NCI-H748 treated with DMSO at 0.1 percent for 48 hours (cell line): ENCODE measurements at places on chromosomes 1 and 21.

DNA sequence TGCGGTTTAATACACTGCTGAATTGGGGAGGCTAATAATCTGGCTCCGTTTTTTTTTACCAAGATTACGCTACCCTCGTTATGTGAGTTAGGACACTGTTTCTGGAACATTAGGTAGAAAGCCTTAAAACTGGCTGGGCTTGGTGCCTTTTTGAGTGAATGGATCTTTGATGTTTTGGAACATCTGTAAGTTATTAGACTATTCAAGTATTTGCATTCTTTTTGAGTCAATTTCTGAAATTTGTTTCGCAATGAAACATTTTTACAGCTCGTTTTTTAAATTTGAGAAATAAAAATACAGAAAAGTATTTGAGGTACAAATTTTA, 106.9 kb downstream of the LTN1 start:
- no peak for DNase-seq

- DNase-seq, result no peak
Measured at GRCh38 chr1:152811050-152811449, 721 bp upstream of the LCE1B start.

- no peak for DNase-seq
Measured at GRCh38 chr1:227793948-227794816, 21.3 kb upstream of the PRSS38 start.

- DNase-seq, result no peak
Measured at GRCh38 chr1:53270107-53270506, 31.8 kb upstream of the MAGOH start.

DNA sequence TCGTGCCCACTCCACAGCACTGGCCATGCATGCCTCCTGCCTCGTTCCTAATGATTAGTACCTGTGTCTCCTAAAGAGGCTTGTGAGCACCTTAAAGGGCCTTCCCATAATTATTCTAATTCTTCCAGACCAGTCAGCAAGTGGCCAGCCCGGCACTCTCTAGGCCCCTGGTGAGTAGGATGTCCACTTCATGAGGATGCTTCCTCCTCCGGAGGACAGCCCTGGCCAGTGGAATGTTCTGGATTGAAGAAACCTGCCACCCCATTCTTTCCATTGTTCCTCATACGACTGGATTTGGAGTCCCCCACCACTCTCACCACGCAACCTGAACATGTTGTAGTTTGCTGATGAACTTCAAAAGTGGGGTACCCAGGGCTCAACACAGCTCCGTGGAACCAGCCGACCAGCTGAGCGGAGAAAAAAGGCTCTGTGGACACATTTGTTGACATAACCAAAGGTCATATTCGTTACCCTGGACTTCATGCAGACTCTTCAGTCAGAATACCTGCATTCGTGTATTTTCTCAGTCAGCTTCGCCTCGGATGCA, 46.7 kb upstream of the LBR start:
- no peak for DNase-seq

DNA sequence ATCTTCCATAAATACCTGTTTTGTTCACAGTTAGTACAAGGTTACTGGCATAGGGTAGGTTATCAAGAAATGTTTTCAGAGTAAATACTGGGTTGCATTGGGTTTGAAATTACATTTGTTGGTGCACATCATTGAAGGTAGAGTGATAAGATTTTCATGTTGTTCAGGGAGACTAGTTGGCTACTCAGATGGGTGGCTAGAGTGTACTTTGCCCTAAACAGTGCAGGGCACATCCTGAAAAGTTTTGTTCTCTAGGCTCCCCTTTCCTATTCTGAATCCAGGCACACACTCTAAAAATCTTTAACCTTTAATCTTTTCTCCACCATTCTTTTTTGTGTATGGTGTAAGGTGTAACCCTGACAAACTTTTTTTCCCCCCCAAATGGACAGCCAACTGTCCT, 18.0 kb downstream of the POU2F1 start:
- no peak for DNase-seq

DNA sequence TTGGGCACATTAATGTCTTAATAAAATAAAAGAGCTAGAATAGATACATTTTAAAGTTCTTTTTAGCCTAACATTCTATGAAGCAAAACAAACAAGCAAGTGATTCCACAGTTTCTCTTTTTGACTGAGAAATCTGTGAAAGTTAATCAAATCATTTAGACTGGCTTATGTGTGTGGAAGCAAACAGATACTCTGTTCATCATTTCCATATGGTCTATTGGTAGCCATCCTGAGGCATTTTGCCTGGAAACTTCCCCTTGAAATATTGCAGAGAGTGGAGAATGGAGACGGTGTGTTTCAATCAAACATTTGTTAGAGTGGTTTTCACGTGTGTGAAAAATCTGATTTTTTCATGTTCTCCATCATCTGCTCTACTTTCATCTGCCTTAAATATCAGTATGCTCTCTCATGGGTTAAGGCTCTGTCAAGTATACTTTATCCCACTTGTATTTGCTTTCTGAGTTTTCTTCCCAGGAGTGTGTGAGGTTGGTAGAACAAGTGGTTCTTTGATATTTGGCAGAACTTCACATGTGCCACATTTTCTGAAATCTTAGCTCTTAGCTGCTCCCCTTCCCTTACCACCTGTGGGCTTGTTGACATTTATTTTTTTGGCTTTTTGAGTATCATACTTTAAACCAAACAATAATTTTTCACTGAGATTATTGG, 139.1 kb upstream of the PTGFR start:
- no peak for DNase-seq

DNA sequence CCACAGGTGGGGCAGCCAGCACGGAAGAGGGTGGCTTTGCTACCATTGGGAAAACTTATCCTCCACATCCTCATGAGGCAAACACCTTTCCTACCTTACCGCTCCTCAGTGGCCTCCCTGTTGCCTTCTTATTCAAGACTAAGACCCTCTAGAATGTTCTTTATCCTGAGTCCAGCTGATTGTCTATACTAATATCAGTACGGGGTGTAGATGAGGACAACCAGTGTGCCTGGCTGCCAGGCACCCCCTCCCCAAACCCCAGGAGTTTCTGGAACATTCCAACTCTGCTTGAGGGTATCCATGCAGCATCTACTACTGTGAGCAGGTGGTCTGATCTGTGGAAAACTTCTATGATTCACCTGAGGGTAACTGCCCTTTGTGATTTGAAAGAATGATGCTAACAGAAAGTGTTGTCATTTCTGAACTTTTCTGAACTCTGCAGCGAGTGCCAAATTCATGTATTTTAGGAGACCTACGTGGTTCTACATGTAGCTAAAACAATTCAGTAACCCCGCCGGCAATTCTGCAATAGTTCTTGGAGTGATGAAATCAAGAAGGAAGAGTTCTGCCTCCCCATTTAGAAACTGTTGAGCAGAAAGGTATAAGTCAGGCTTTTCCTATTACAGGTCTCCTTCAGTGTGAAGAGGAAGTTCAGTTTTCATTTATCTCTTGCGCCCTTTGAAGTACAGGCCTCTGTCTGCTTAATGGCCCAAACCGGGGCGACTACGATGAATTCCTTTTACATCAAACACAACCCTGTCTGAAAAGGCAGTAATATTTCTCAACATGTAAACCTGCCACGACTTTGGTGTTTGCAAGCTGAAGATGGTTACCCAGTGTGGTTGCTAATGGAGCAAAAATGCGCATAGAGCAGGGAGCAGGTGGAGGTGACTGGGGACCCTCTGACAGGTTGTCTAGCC, 80.4 kb downstream of the RUNX1 start:
- DNase-seq, result no peak

DNA sequence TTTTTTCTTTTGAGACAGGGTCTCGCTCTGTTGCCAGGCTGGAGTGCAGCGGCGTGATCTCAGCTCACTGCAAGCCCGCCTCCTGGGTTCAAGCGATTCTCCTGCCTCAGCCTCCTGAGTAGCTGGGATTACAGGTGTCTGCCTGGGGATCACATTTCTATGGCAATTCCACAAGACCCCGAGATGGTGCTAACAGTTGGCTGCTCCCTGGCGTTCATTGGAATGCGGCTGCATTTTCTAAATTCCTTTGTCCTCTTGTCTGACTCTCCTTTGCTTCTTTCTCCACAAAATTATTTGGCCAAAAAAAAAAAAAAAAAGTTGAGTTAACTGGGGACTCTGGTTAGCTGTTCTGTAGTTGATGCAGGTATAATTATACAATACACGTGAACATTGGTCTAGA, 176.4 kb downstream of the ETS2 start:
- no peak for DNase-seq

DNA sequence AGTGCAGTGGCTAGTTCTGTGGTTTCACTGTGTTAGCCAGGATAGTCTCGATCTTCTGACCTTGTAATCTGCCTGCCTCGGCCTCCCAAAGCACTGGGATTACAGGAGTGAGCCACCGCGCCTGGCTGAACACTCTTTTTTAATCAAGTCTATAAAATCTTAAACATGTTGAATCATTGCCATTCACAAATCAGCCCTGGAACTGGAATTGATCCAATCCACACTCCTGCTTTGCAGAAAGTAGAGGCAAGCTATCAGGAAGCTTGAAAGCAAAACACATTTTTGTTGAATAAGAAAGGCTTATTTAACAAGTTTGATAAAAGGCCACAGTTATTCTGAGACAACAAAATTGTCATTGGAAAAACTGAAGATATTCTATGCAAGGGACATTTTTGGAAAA, 18.3 kb upstream of the EFHD2 start:
- no peak for DNase-seq

- no peak for DNase-seq
Measured at GRCh38 chr1:211566431-211567025, 12.4 kb downstream of the SLC30A1 start.

- no peak for DNase-seq
Measured at GRCh38 chr1:6858596-6858995, 73.3 kb downstream of the CAMTA1 start.

DNA sequence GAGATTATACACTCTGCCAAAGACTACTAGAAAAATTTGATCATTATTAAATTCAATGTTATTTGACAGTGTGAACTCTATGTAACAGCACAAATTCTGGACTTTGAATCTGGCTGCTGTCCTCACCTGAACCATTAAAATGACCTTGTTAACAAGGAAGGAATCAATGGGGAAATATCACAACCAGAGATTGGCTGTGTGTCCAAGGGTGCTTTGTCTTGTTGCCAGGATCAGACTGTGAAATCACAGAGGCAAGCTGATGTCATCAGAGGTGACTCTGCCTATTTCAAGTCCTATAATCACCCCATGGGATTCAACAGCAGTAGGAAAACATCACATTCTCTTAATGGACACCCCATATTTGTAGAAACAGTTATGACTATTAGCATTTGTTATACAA, 46.8 kb downstream of the ADAMTS5 start:
- no peak for DNase-seq

DNA sequence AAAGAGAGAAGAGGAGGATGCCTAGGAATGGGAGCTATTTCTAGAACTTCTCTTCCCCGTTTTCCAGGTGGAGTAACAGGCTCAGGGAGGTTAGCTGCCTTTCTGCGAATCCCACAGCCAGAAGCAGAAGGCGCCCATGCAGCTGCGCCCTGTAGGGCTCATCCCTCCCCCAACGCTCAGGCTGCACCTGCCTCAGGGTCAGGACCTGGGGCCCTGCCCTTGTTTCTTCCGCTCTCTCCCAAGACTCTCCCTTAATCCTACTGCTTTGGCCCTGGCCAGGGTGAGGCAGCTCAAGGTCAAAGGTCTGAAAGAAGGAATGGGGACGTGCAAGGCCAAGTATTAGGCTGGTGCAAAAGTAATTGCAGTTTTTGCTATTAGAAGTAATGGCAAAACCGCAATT, 30.5 kb upstream of the PADI2 start:
- DNase-seq, result no peak

DNA sequence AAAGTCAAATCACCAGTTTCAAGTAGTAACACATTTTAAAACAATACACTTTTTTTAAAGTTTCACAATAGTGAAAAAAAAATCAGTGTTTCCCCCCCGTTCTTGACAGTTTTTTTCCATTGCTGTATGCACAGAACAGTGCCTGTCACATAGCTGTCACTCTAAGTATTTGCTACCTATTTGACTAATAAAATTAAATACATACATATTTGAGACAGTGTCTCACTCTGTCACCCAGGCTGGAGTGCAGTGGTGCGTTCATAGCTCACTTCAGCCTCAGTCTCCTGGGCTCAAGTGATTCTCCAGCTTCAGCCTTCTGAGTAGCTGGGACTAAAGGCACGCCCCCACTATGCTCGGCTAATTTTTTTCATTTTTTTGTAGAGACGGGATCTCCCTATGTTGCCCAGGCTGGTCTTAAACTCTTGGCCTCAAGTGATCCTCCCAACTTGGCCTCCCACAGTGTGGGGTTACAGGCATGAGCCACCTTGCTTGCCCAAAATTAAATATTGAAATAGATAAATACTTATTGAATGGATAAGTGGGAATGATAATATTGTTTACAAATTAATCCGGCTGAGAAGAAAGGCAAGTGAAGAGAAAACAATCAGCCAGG, 12.6 kb upstream of the RHBG start:
- DNase-seq, result no peak

GRCh38 chr1:60621368-60621851, 461.0 kb upstream of the NFIA start:
- DNase-seq, result peak; percentile 99

DNA sequence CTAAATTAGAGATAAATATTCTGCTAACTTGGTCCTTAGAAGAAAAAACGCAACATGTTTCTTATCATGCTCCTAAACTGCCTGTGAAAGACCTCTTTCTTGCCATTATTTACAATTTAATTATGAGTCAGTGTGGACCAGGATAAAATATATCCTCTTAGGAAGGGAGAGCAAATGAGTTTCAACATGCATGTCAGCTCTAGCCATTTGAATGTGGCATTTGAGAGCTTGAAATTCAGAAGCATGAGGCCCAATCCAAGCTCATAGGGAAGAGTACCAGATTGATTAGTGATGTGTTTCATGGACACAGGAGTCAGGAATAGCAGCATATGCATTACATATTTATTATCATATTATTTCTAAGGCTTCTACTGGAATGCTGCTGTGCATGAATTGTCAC, 39.3 kb downstream of the TBX15 start:
- DNase-seq, result no peak

DNA sequence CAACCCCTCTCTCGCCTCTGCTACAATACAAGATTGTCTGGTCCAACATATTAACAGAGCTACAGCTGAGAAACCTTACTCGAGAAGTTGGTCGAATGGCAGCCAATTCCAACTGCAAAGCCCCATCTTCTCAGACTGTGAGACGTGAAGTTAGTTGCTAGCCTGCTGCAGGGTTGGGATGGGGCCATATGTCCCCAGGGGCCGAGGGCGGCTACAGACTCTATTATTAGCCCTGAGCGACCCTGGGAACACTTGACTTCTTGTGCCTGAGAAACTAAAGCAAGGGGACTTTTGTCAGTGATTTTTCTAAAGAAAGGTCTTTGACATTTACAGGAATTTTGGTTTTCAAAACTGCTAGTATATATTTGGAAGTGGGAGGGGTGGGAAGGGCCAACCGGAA, 13.7 kb downstream of the NCF2 start:
- no peak for DNase-seq

GRCh38 chr1:1437033-1437903, 1.8 kb downstream of the VWA1 start:
- no peak for DNase-seq

- DNase-seq, result no peak
Measured at GRCh38 chr21:42509244-42509643, 4.4 kb upstream of the SLC37A1 start.

GRCh38 chr1:96365076-96365475, 356.5 kb upstream of the PTBP2 start:
- DNase-seq, result no peak
